ENCODE measurements at places on chromosomes 1 and 21. TPM values are rescaled to one million over a fixed set of nuclear protein-coding genes. Genes with fewer than 3 reads are reported as not detected.

DNA sequence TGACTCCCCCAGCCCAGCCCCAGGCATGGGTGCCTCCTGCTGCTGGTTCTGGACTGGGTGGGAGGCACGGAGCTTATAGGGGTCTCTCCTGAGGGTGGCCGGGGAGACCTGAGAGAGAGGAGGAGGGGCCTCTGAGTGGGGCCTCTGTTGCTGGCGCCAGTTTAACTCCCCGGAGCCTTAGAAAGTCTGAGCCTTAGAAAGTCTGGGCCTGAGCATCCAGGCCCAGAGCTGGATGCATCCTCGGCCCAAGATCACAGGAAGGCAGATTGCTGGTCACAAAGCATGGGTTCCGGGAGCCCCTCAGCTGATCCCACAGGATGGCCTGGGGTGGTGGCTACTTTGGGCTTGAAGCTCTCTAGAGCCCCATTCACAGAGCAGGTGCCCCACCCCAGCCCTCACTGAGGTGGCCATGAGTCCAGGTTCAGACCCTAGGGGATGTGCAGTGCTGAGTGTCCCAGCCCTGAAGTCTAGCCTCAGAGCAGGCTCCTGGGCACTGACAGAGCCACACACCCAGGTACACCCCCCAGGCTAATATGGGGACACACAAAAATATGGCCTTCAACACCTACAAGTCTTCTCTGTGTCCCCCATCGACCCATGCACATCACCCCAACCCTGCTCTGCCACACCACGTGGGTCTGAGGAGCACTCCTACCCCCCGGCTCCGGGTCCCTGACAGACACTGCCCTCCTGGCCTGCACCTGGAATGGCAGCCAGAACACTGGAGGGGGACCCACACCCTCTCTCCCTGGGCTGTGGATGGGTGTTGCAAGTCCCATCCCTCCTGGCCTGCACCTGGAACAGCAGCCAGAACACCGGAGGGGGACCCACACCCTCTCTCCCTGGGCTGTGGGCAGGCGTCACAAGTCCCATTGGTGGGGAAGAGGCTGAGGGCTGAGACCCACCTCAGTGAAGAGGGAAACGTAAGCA lies 9.7 kb downstream of the PLA2G2F start:
- DNase-seq = no peak
- H3K27ac ChIP-seq = no peak overlapping the region
- no peak overlapping the region for H3K4me3 ChIP-seq
- H3K36me3 ChIP-seq = no peaks in the 10 kb centered on the region
- no peaks in the 10 kb centered on the region for H3K4me1 ChIP-seq

LAMC1 gene
- 96.2 TPM for total RNA-seq

GRCh38 chr1:29802181-29803068 lies 566.1 kb downstream of the PTPRU start:
- no peaks in the 10 kb centered on the region for H3K27me3 ChIP-seq
- no peaks in the 10 kb centered on the region for H3K4me1 ChIP-seq
- H3K4me3 ChIP-seq = no peak overlapping the region
- no peaks in the 10 kb centered on the region for H3K36me3 ChIP-seq
- no peak for DNase-seq
- H3K27ac ChIP-seq = no peak overlapping the region

DNA sequence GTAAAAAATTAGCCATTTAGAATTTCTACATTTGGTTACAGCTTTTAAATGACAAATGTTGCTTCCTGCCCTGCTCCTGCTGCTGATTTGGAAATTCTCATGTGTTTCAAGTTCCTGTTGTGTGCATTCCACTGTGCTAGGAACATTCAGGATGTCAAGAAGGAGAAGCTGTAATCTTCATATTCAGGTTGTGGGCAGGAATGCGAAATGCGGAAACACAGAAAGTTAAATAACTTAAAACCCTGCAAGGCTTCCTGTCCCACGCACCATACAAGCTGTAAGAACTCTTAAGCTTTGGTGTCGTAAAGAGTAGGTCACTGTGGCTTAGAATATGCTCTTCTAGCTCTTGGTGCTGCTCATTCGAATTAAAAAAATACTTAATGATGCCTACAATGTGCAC lies 52.6 kb downstream of the S100B start:
- no peak for DNase-seq
- no peak overlapping the region for H3K27ac ChIP-seq
- H3K4me3 ChIP-seq = no peak overlapping the region
- no peaks in the 10 kb centered on the region for H3K4me1 ChIP-seq

Measured in H9 (cell line).